ENCODE measurements at places on chromosomes 16 and 17. TPM values are rescaled to one million over a fixed set of nuclear protein-coding genes. Genes with fewer than 3 reads are reported as not detected.

DNAH9 gene
- total RNA-seq = 2.9 TPM

TUBG1 gene
- 24.7 TPM for total RNA-seq

ADGRG3 gene
- 0.10 TPM for total RNA-seq

BOLA2 gene
- 32.4 TPM for total RNA-seq

NDUFAB1 gene
- total RNA-seq = 97.2 TPM

ST6GALNAC1 gene
- 0.18 TPM for total RNA-seq

FOXN1 gene
- not detected for total RNA-seq

NPTX1 gene
- 1.6 TPM for total RNA-seq

TMEM88 gene
- 1.9 TPM for total RNA-seq

AARSD1 gene
- 55.1 TPM for total RNA-seq

SLFN12L gene
- 0.57 TPM for total RNA-seq

CLEC19A gene
- 2.3 TPM for total RNA-seq

CES3 gene
- 0.36 TPM for total RNA-seq
